ENCODE measurements at places on chromosomes 12 and 14. TPM values are rescaled to one million over a fixed set of nuclear protein-coding genes. Genes with fewer than 3 reads are reported as not detected.
A peak's percentile ranks its signal among the peaks of the same experiment; 100 is the strongest.

DNA sequence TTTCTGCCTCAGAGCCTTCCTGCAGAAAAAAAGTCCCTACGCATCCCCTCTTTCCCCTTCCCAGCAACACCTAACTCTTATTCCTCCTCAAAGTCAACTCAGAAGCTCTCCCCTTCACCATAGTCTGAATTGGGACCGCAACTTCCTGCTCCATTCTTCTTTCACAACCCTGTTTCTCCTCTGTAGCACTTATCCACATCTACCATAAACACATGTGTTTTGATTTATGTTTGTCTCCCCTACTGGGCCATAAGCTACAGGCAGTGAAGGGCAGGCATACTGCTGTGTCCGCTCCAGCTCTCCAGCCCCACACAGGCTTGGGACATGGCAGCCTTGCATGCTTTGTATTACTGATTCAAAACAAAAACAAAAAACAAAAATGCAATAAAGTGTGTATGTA is 5.9 kb downstream of the SDR9C7 start:
- DNase-seq: no peak

DNA sequence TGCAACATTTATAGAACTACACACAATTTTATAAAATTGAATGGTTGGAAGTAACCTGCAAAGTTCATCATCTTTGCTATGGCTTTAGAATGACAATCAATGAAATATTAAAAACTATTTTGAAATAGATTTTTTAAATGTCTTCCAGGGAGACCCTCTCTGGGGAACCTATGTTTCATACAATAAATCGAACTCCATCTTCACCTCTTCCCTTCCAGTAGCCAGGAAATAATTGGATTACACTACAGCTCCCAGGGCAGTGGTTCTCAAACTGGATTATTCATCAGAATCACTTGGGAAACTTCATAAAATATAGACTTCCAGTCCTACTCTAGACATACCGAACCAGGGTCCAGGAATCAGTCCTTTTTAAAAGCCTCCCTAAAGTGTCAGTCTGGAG is 328.4 kb downstream of the DUSP6 start:
- no peak for DNase-seq

DNA sequence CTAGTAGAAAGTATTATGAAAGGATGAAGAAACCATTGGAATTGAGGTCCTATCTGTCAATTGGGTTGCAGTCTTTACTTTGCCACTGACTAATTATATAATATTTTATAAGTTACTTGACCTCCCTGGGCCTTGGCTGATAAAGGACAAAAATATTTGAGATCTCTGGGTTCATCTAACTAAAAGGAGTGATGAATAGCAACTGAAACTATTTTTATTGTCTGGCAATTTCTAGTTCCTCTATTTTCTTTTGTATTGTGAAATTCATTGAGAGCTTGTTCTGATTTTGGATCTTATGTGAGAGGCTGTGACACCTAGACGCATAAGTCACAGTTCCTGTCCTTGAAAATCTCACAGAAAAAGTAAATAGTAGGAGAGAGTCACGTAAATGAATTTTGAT is 415.7 kb upstream of the ATP2B1 start:
- no peak for DNase-seq

GRCh38 chr12:122949405-122949804 is 16.9 kb downstream of the ABCB9 start:
- no peak for DNase-seq

GRCh38 chr12:98750511-98750910 is 105.4 kb downstream of the APAF1 start:
- DNase-seq: peak; percentile 13

The PEX5 gene
- polyA plus RNA-seq: 14.4 TPM

The ANO2 gene
- polyA plus RNA-seq: not detected

The TRPV4 gene
- polyA plus RNA-seq: 6.6 TPM

The COX8C gene
- polyA plus RNA-seq: not detected

All from IMR-90 (cell line).